Fibroblast of skin of left quadriceps (primary cell): ENCODE measurements at places on chromosomes 6 and 20.

DNA sequence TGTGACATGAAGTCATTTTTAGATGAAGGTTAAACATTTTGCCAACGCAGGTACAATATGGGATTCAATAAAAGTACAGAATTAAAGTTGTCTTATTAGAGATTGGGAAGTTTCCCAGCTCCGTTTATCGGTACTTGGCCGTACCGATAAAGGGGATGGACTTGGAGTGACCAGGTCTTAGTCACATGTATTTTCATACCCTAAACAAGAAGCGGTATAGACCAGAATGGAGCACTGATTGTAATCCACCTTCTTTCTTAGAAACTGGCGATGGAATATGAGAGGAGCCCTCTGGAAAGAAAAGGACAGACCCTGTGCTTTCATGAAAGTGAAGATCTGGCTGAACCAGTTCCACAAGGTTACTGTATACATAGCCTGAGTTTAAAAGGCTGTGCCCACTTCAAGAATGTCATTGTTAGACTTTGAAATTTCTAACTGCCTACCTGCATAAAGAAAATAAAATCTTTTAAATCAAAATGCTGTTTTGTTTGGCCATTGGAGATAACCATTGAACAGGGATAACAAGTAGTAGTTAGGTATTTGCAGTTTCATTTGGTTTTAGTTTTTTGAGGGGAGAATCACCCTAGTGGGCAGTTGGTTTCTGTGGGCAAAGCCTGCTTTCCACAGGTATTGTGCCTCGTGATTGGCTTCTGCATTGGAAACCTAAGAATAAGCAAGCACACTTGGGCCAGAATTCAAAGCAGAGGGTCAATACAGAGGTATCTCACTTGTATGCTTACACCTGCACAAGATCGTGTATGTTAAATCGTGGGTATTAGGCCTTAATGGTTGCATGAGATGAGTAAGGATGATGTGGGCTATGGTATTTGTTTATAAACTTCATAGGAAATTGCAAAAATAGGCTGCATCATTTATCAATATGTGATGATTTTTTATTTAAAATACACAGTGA lies 11.2 kb upstream of the ZNFX1 start:
- no peak for DNase-seq

- DNase-seq: no peak
Observed at GRCh38 chr6:138103871-138104270, 3.3 kb downstream of the PERP start.

- DNase-seq: peak; percentile 45
Observed at GRCh38 chr6:116536216-116536621, 9.3 kb downstream of the TRAPPC3L start.

- DNase-seq: peak; percentile 36
Observed at GRCh38 chr6:87905101-87905641, 142.5 kb upstream of the SPACA1 start.

DNA sequence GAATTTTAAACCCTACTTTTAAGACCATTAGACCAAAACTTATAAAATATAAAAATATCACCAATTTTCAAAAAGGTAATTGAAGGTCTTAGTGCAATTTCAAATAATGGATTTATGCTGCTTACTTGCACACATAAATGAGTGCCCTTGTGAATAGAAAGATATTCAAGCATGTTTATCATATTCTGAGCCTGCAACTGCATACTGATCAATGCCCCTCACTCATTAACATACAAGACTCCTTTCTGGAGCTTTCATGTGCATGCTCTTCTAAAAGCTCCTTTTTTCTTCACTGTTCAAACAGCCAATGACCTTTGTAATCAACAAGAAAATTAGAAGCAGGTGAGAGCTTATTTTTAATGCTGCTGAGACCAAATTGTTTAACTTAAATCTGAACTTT lies 1139.3 kb downstream of the HACE1 start:
- DNase-seq: no peak

- DNase-seq: no peak
Observed at GRCh38 chr6:63636518-63637021, 968 bp downstream of the PHF3 start.

DNA sequence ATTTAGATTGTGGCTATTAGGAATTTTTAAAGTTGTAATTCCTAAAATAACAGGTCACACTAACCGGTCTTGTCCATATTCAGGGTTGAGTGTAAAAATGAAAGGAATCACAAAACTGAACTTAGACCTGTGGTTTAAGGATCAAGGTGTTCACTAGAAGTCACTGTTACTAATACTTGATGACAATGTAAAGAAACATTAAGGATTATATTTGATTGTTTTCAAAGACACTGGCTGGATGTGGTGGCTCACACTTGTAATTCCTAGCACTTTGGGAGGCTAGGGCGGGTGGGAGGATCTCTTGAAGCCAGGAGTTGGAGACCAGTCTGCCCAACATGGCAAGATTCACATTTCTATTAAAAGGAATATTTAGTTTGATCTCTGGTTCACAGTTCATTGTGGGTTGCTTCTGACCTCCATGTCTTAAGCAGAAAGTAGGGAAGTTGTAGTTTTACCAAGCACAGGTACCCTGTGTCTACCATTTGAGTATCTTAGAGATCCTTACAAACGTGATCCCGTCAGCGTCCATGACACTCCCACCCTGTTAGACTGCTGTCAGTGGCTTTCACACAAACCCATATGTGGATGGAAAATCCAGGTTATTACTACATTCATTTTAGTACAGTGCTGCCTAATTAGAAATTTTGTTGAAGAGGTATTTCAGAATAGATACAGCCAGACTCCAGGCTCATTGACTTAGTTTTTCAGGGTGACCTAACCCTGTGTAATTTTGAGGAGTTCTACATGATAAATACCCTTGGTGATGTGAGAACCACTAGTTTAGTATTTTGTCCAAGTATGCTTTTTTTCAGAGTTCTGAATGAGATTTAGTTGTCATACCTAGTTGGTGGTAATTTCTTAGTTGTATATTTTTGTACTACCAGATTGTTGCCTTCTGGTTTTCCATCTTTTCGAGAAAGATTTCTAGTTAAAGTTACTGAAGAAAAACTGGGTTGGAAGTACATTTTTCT lies 10.2 kb downstream of the SRSF3 start:
- DNase-seq: no peak

DNA sequence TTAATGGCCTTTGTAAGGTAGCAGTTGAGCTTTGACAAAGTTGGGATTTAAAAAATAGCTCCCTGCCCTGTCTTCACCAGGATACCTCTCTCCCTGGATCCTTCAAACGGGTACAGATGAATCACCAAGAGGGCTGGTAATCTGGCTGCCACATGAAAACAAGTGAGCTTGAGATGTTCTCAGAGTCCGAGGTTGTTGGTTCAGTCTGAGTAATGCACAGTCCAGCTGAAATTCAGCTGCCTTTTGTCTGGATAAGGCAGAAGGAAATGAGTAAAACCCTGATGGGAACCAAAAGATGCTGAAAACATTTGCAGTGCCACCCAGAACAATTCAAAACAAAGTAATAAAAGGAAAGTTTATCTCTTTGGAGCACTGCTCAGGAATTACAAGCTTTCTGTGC lies 86.8 kb downstream of the GJA1 start:
- peak; percentile 65 for DNase-seq

DNA sequence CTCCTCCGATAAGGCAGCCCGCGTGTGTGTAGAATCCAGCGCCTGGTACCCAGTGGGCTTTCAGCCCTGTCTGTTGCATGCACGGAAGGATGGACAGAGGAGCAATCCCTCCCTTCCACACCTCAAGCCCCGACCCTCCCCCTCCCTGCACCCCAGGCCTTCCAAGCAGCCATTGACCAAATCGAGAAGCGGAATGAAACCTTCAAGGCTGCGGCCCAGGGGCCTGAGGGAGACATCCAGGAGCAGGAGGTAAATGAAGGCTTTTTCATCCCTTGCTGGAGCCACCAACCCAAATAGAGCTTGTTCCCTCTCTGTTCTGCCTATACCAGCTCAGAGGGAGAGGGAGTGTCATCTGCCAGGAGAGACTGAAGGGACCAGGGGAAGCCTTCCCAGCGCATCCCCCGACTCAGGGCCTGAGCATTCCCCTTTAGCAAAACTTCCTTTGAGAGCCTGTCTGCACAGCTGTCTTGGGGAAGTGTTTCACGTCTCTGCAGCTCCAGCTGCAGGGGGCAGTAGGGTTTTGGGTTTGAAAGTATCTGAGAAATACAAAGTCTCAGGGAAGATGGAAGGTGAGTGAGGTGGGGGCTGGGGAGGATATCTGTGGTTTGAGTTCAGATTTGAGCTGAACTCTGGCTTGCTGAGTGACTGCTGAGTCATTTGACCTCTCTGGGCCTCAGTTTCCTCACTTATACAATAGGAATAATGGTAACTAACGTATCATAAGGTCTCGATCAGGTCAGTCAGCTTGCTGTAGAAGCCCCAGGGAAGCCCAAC lies 16.1 kb downstream of the FGD2 start:
- DNase-seq: no peak

GRCh38 chr6:38684237-38684636 lies 18.7 kb downstream of the GLO1 start:
- no peak for DNase-seq

DNA sequence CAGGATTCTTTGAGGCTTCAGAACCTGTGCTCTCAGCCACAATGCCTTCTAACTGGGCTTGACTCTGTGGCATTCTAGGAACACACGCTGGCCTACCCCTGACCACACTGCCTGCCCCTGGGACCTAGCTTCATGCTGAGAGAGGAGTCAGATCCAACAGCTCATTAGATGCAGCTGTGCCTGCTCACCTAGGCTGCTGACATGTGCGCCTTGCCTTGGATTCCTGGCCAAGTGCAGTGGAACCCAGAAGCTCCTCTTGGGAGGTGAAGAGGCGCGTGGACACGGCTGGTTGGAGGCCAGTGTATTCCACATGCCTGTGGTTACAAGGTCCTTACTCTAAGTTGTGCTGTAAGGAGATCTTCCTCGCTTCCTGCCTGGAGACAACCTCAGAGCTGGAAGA lies 24.7 kb upstream of the KCNK16 start:
- no peak for DNase-seq
